Stimulated activated CD4-positive, alpha-beta T cell treated with anti-CD3 and anti-CD28 coated beads, Interleukin-2, amount 100 ng/mL, for 4 hours (primary cell): ENCODE measurements at places on chromosomes 2 and 18.

- no peak for DNase-seq
Measured at GRCh38 chr18:416930-417329, 83.6 kb downstream of the COLEC12 start.

DNA sequence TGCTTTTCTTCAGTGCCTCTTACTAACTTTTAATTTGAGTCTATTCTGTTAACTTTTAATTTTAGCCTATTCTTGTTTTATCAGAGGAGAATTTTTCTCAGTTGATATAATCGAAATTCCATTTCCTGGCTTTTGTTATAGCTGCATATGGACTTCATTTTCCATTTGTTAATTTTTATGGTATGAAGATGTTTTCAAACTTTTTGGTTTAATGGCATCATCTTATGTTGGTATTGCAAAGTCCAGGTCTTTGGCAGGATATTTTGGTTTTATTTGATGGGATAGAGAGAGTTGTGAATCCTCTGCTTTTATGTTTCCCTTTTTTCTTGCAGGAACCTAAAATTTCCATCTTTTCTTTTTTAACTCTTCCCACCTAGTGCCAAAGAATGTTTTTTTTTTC, 70.9 kb upstream of the RAPGEF4 start:
- no peak for DNase-seq

- no peak for DNase-seq
Measured at GRCh38 chr2:240627736-240628506, 2.6 kb downstream of the GPR35 start.

GRCh38 chr2:169090133-169090820, 20.9 kb downstream of the DHRS9 start:
- DNase-seq = no peak

GRCh38 chr18:74284191-74284979, 7.4 kb downstream of the CYB5A start:
- no peak for DNase-seq

DNA sequence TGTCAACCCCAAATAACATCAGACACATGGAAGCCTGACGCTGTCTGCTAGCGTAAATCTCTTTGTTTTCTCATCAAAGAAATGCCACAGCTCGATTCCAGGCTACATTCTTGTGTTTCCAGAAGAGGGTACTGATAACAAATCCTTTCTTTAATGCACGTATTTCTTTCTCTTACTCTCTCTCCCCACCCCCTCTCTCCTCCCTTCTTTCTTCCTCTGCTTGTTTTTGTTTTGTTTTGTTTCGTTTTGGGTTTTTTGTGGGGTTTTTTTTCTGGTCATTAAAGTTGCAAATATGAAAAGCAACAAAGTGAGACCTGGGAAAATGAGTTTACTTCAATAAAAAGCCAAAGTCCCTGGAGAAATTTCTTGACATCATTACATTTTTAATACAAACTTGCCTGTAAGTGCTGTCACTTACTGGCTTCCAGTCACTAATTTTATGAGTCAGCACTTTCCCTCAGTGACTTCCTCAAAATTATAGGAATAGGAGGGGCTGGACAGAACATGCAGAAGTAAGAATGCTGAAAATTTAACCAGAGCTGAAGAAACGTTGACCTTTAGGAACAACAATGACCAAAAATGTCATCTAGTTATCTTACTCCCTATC, 106.7 kb upstream of the NABP1 start:
- DNase-seq = no peak

DNA sequence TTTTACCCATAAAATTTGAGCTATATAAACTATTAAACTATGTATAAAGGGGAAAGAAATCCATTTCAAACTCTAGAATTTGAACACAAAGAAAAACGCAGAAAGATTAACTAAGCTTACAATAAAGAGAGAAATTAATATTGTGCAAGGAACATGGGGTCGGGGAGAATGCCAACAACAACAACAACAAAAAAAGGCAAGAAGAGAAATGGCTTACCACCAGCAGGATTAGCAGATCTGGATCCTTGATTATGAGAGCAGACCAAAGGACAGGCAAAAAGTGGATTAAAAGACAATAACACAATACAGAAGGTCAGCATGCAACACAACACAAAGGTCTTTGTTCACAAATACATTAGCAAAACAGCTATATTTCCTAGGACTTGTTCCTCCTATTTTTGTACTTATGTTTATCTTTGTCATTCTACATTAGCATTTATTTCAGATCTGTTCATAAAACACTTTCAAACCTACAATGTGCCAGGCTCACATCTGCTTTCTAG, 103.4 kb upstream of the RNU4ATAC start:
- DNase-seq = no peak

- no peak for DNase-seq
Measured at GRCh38 chr18:31233621-31234275, 71.1 kb upstream of the DSC1 start.

DNA sequence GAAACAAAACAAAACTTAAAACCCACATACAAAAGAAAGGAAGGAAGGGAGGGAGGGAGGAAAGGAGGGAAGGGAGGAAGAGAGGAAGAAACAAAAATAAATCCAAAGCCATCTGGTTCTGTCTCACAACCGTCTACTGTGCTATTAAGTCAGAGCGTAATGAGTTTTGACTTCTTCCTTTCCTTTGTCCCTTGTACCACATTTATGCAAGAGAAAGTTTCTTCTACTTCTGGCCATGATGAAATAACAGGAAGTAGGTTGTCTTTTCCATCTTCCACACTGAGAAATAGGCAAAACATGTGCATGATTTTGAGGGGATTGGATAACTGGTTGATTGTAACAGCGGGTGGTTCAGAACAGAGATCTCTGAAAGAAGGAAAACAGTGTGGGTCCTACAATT, 121.4 kb downstream of the CTAGE1 start:
- no peak for DNase-seq

- DNase-seq = no peak
Measured at GRCh38 chr2:97663626-97663961, 250 bp downstream of the ACTR1B start.

DNA sequence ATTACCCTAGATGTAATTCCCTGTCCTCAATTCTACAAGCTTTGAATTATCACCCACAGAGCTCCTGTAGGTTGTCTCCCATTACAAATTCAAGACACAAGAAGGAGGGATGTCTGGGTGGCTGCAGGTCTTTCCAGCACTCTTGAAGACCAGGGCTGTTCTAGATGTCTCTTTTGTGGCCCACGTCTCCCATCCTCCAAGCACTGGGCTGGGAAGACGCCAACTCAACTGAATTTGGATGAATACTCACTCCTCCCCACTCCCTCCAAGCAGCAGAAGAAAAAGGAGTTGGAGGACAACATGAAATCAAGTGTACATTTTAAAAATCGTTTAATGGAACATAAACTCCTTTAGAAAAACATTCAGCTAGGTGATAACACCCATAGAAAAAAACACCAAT, 31.2 kb downstream of the SMAD7 start:
- no peak for DNase-seq

GRCh38 chr2:26617588-26618083, 23.5 kb downstream of the CIB4 start:
- no peak for DNase-seq

- DNase-seq = no peak
Measured at GRCh38 chr2:23091900-23092299, 293.1 kb upstream of the KLHL29 start.

GRCh38 chr2:37549598-37549997, 121.8 kb downstream of the CDC42EP3 start:
- DNase-seq = no peak

GRCh38 chr2:234415706-234416105, 81.2 kb downstream of the ARL4C start:
- DNase-seq = no peak

DNA sequence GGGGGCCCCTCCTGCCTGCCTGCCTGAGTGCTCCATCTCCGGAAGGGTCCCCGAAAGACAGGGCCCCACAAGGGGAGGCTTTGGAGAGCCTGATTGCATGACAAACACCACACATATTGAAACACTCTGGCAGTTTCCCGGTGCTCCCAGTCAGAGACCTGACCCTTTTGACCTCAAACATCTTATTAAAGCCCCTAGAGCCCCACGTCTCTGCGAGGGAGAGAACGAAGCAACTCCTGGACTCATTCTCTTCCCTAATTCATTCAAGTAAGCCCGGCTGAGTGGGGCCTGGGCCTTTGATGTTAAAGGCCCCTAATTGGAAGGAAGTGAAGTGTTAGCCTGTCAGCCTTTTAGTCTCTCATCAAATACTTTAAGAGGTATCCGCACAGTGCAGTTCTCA, 335.6 kb downstream of the CYRIA start:
- no peak for DNase-seq

DNA sequence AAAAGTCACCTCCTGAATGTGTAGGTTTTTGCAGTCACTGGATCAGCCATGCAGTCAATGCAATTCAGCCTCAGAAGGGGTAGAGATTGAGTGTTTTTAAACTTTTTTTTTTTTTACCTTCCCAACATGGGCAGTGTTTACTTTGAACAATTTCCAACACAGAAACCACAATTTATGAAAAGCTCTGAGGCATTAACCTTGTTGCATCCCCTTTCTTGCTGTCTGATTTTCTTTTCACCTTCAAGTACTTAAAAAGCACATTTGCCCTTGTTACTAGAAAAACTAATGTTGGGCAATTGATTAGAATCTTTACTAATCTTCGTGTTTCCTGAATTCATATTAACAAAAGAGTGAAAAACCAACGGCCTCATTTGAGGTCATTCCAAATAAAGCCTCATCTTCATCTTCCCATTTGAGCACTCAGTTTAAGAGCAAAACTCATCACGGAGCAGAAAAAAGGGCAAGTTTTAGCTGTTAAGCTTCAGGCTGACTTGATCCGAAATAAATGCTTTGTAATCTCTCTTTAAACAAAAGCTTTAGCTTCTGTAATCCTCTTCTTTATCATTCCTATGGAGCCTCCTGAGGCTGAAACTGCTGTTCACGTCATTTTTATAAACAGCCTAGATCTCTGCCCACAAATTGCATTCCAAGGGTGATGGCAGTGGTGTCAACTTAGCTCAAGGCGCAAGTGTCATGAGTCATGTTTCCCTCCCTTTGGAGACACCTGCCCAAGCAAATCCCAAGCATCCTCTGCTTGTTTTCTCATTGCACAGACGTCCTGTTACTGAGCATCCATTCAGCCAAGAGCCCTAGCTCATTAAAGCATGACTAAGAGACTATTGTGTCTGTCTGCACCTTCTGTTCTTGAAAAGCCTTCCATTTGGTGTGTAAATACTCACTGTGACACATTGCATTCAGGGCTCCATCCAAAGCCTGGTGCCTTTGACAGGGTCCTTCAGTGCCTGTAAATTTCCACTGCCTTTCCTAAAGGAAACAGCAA, 107.7 kb downstream of the HNMT start:
- DNase-seq = no peak

GRCh38 chr18:44761812-44762211, 81.1 kb downstream of the SETBP1 start:
- DNase-seq = no peak

DNA sequence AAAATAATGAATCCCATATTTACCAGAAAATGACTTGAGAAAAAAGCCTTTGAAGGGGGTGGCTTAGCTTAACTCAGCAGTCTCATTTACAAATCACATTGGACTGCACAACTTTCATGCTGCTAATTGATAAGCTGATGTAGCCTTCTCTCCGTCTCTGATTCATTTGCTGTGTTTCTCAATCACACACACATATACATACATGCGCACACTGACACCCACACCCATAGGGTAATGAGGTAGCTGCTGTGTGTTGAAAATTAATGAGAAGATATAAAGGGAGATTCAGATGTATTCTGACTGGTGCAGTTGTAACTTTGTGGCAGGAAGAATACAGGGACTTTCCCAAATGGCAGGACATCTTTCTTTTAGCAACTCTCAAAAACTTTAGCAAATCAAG, 141.9 kb upstream of the GCFC2 start:
- no peak for DNase-seq

GRCh38 chr2:181954538-181954883, 31.1 kb upstream of the PPP1R1C start:
- DNase-seq = no peak

GRCh38 chr2:212141499-212141898, 397.1 kb downstream of the ERBB4 start:
- DNase-seq = no peak

DNA sequence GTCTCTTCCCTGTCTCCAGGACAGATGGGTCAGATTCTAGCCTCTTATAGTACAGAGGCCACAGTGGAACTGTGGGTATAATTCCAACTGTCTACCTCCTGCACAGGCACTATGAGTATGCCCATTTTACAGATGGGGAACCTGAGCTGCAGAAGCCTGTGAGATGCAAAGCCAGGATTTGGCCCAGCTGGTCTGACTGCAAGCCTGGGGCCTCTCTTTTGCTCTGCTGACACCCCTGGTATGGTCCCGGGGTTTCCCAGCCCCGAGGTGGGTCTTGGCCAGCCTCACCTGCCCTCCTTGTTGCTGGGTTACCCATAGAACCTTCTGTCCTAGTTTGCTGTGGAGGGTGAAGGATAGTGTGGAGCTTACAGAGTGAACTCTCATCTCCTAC, 9.8 kb downstream of the HS6ST1 start:
- DNase-seq = no peak

DNA sequence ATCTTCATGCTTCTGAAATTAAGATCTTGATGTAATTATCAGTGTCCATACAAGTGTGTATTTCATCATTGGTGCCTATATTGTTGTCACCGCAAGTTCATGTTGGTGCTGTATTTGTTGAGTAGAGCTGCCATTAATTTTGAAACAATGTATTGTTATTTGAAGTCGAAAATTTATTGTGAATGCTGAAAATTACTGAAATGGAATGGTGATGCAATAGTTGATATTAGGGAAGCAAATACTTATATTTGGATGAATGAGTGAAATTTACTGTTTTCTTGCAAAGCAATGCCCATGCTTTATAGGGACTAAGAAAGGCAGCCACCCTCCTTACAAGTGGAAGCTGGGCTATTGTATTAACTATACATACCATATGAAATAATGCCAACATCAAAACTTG, 41.6 kb downstream of the SERPINB8 start:
- no peak for DNase-seq

DNA sequence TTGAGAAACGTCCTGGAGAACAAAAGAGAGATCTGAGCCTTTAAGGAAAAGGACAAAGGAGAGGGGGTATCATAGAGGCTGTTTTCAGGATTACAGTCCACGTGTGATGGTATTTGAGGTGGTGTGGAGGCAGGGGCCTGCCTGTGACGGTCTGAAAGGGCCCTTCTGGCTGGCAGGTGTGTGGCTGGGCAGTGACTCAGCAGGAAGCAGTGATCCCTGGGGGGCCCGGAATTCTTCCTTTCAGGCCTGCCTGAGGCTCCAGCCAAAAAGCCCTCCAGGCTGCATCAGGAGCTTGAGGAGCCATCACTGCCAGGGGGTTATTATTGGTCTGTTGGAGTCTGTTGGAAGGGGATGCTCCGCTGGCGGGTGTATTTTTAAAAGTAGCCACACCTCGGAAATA, 97.2 kb upstream of the TMEM18 start:
- DNase-seq = no peak

DNA sequence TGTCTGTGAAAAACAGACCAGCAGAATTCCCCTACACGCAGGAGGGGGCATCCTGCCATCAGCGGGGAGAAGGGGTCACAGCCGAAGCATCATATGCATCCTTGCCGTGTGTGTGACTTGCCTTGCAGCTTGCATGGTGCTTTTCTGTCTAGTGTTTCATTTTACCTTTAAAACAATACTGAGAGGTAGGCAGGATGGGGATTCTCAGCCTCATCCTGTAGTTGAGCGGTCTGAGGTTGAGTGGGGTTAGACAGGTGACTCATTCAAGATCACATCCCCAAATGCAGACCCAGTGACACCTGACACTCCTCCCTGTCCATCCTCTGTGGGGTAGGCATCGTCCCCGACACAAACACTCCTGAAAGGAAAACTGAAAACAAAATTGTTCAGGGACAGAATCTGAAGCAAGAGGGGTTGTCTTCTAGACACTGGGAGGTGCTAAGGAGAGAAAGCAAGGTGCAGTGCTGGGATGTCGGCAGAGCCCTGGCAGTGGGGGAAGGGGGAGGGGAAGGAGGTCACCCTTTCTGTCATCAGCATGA, 7.9 kb downstream of the ARL4C start:
- DNase-seq = peak; percentile 51

- no peak for DNase-seq
Measured at GRCh38 chr2:128237081-128237534, 81.6 kb downstream of the HS6ST1 start.
